ENCODE measurements at places on chromosomes 2 and 18.

DNA sequence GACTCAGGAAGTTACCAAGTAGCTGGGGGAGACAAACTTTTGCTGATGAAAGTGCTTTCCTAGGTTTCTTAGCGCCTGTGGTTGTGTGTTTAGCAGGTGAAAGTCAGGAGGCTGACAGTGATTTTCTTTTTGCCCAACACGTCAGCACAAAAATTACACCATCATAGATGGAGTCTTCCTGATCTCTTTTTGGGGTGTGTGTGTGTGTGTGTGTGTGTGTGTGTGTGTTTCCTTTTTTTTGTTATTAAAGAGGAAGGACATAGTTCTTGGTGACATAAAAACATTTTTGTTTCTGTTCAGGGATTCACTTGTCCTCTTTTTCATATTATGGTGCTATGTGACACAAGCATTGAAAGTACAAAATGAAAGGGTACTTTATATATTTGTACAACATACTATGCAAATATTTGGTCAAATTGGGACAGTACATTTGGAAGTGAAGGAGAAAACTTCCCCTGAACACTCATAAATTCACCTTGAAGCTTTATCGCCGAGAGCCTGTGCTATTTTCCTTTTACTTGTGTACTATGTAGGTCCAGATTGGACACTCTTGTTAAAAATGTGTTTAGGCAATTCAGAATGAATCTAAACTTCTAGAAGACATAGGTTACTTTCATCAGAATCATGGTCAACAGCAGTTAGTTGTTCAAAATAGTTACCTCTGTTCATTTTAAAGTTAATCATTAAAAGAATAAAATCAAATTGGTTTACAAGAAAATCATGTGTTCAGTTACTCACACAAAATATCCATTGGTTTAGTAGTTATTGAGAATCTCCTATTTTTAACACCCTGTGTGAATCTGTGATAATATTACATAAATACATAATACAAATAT, 491.9 kb downstream of the IRS1 start:
- no peak for DNase-seq

GRCh38 chr2:164794432-164795231, 47.0 kb downstream of the COBLL1 start:
- no peak for DNase-seq

GRCh38 chr2:235740821-235741220, 247.0 kb downstream of the AGAP1 start:
- DNase-seq, result no peak

DNA sequence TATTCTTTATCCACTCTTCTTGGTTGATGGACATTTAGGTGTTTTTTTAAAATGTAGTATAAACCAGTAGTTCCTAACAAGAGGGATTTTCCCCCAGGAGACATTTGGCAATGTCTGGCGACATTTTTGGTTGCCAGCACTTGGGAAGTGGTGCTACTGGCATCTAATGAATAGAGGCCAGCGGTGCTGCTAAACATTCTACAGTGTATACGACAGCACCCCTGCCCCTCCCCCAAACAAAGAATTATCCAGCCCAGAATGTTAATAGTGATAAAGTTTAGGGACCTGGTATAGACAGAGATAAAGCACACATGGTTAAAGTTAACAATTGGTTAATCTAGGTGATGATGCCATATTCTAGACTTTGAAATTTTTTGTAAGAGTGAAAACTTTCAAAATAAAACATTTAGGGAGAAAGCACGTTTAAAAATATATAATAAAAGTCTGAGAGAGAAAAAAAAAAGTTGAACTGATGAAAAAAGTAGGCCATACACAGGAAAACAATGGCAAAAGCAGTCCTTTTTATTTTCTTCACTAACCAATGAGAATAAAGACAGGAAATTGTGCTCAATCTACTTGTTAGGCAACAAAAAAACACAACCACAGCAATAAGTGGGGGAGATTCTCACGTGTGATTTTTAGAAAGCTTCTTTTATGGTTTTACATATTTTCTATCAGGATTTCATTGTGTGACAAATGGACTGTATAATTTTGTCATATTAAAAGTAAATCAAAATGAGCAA, 14.8 kb downstream of the FBXO48 start:
- DNase-seq, result no peak

- no peak for DNase-seq
Observed at GRCh38 chr2:20186078-20186854, 38.7 kb downstream of the SDC1 start.

GRCh38 chr18:77030201-77030600, 102.4 kb downstream of the MBP start:
- no peak for DNase-seq

DNA sequence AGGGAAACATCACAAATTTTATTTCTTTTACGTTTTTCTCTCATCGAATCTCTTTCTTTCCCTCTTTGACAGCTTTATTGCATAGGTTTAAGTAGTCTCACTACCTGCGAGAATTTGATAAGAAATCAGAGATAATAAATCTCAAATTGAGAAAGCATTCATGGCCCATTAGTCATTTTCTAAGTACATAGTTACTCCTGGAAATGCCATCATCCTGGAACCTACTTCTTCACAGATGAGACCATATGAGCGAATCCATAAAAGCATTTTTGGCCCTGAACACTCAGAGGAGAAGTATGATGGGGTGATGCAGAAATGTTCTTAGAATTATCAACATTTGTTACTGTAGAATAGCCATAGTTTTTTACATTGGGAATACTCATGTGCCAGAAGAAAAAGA, 138.0 kb upstream of the ARHGAP28 start:
- DNase-seq, result no peak

GRCh38 chr2:223621901-223622300, 19.7 kb upstream of the SCG2 start:
- DNase-seq, result no peak

- DNase-seq, result no peak
Observed at GRCh38 chr2:233094614-233095013, 34.5 kb downstream of the INPP5D start.

DNA sequence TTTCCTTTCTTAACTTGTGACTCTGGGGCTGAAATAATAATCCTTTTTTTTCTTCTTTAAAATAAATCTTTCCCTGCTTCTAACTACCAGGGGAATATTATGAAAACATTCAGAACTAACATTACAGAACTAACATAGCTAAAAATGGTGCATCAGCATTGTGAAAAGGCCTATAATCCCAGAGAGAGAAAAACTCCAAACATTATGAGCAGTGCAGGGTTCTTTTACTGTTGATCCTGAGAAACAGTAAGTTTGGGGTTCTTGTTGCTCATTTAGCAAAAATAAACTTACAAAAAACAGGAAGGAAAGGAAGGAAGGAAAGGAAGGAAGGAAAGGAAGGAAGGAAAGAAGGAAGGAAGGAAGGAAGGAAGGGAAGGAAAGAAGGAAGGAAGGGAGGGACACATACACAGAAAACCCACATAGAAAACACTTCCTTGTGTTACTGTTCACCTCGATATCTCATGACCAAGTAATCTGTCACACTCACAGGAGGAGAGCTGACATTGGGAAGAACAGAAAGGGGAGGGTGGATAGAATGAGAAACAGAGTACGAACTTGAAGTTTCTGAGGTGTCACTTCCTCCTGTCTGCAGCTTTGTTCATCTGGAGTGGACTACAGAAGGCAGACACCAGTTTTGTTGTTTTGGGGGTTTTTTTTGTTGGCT, 18.4 kb upstream of the PIK3C3 start:
- DNase-seq, result no peak

DNA sequence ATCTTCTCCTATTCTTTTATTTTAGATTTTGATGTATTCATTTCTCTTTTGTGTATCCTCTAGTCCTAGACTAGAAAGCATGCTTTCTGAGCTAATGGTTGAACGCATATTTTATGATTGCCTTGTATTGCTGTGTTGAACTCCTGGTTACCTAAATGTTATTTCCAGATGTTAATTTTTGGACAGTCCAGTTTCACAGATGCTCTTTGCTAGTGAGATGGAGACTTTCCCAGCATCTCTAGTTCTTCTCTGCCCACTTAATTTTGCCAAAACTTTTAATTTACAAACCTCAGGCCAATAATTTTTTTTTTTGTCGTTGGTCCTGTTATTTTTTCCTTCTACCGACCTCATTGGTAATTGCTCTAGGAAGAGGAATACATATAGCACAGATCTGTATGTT, 153.2 kb downstream of the HAUS1 start:
- DNase-seq, result no peak

DNA sequence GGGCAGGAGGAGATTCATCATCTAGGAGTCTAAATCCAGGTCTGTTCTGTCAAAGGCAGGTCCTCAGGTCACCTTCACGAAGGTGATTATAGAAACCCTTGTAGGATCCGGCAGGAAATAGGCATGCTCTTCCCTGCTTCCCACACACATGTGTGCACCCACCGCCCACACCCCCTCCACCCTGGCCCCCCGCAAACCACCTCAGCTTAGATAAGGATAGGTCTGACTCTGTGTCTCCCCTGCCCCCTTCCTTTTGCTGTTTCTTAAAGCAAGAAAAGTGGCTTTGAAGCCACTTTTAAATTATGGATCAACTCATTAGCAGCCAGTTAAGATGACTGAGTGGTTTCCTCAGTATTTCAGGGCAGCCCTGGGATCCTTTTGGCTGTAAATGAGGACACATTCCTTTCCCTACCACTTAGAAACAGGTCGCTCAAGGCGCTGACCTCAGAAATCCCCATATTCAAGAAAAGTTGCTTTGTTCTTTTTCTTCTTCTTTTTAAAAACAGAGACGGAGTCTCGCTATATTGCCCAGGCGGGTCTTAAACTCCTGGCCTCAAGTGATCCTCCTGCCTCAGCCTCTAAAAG, 14.5 kb upstream of the CIB4 start:
- no peak for DNase-seq

GRCh38 chr18:74990563-74991081, 218.3 kb downstream of the PTGR3 start:
- DNase-seq, result no peak

GRCh38 chr2:229591611-229592010, 122.7 kb downstream of the DNER start:
- DNase-seq, result no peak

- DNase-seq, result no peak
Observed at GRCh38 chr18:13716916-13717315, 9.4 kb downstream of the FAM210A start.

- no peak for DNase-seq
Observed at GRCh38 chr2:85719609-85720240, 25.6 kb downstream of the GNLY start.

- DNase-seq, result no peak
Observed at GRCh38 chr2:99552529-99552928, 62.7 kb upstream of the REV1 start.

- no peak for DNase-seq
Observed at GRCh38 chr18:321865-322467, 54.1 kb upstream of the THOC1 start.

DNA sequence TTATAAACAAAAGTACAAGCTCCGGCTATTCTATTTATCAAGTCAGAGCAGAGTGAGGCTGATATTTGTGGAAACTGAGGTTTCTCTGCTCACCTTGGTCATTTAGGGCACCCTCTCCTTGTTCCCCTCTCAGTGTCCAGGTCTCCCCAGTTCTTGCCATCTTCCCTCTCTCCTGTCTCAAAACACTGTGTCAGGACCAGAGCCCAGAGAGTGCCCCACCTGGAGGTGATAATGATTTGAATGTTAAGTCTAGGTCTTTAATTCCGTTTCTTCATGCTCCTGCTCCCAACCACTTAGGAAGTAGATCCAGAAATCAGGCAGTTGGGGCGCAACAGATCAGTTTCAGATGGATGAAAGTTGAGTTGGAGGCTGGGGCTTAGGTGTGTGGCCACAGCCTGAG, 9.2 kb upstream of the ADCY3 start:
- DNase-seq, result no peak

GRCh38 chr2:132252191-132252893, 90.6 kb upstream of the ANKRD30BL start:
- DNase-seq, result no peak

GRCh38 chr2:218075975-218076811, 7.1 kb downstream of the RUFY4 start:
- DNase-seq, result no peak

GRCh38 chr18:23636071-23636399, 26.7 kb downstream of the ANKRD29 start:
- DNase-seq, result no peak

DNA sequence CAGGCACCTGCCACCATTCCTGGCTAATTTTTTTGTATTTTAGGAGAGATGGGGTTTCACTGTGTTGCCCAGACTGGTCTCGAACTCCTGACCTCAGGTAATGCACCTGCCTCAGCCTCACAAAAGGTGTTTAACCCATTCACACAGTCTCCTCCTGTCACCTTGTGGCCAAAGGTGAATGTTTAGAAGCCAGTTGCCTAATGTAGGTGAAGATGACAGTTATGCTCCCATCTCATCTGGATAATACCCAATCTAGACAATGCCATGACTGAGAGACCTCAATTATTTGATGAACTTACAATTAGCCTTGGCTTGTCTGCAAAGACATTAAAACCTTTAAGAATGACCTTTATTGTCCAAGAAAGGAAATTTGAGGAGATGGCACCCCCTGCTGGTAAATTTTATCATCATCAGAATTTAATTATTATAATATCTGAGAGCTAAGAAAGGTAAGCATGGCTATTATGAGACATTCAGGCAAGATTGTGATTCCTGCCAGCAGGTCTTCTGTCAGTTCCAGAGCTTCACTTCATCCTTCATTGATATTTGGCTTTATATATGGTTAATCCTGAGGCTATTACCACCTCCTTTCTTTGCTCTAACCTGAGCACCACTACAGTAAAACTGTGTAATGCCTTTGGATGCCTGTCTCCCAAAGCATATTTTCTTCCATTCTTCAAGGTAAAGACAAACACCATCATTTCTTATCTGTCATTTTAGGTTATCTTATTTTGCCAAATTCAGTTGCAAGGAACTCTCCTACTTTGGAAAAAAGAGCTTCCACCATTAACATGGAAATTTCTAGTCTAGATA, 117.6 kb downstream of the FAM124B start:
- DNase-seq, result no peak

DNA sequence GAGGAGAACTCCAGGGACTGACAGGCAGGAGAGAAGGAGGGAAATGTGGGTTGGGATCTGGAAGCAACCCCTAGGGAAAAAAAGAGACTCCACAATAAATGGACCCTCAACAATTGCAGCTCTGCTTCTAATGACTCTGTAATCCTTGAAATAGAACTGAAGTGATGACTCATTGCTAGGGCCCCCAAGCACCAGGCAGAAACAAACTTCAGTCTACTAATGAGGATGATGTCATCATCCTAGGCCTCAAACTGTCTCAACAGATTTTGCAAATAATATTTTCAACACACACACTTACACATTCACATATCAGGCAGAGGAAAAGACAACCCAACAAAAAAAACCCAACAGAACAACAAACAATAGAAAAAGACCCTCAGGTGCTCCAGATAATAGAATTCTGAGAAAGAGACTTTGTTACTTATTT, 143.3 kb downstream of the HDAC4 start:
- no peak for DNase-seq

DNA sequence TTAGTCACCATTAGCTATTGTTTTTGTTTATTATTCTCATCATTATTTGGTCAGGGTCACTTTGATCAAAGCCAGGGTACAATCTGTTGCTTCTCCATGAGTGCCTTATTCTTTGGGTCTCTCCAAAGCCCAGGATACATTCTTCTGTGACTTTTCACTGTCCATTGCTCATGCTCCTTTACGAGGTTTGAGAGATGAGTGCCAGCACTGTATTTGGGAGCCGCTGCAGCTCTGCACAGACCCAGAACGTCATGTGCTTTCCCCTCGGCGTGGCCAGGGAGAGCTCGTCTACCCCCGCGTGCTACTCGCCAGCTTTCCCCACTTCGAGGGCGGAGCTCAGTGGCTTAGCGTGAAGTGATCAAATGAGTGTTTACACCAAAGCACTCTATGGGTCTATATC, 123.7 kb downstream of the COL6A3 start:
- no peak for DNase-seq

- no peak for DNase-seq
Observed at GRCh38 chr2:27737676-27738348, 33.7 kb upstream of the MRPL33 start.

Data from stimulated activated CD4-positive, alpha-beta T cell treated with anti-CD3 and anti-CD28 coated beads, Interleukin-1b, Interleukin-23, amount 100 ng/mL, for 24 hours (primary cell).